ENCODE measurements at places on chromosomes 13 and 19.

- no peak overlapping the region for H3K27ac ChIP-seq
- H3K4me1 ChIP-seq = no peaks in the 10 kb centered on the region
Measured at GRCh38 chr13:40993987-40994386, 25.1 kb downstream of the ELF1 start.

- DNase-seq = no peak
- no peak overlapping the region for H3K27ac ChIP-seq
- no peak overlapping the region for H3K4me3 ChIP-seq
- no peaks in the 10 kb centered on the region for H3K27me3 ChIP-seq
Measured at GRCh38 chr19:49848938-49849337, 2.0 kb upstream of the PTOV1 start.

DNA sequence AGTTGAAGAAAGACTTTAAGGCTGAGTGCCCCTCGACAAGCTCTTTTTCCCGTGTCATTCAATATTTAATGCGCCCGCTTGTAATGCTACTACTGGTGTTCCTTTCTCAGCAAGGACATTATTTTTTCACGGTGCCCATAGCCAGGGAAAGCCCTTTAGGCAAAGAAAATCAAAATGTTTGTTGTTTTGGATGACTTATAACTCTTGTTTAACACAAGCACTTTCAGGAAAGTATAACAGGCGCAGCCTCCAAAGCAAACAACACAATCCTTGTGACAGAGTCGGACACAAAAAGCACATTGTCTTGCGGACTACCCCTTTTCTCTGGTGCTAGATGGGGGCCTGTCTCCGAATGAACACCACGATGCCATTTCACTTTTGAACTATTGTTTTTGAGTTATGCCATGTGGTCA lies 12.4 kb downstream of the ZIC5 start:
- H3K4me3 ChIP-seq = no peak overlapping the region
- H3K4me1 ChIP-seq = peaks cover 15% of the 10 kb centered on the region
- H3K36me3 ChIP-seq = no peaks in the 10 kb centered on the region
- DNase-seq = no peak

DNA sequence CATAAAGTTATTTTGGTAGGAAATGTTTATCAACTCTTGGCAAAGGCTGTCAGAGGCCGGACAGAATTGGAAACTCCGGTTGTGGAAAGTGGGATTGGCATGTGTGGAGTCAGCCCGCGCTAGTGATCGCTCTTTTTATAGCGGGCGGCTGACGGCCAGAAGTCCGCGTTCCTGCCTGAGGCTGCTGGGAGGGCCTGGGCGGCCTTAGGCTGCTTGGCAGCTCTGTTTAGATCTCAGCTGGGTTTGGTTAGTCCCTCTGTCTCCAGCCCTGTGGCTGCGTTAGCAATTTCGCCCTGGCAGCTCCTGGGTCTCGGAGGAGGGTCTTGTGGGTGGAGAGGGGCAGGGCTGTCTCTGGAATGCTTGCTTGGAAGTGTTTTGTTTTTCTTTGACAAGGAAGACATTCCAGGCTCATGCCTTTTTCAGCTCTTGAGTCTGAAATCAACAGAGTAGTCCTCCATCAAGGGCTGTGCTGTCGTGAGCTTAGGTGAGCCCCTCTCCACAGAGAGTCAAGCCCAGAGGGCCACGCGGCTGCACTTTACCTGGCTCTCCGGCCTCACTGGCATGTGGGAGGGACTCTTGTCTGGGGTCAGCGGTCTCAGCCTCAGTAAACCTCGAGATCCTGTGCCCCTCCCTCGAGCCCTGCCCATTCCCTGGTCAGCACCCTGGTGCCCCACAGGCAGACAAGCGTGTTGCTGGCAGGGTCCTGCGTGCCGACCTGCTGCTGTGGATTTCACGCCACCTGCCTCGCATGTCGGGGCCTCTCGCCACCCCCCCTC lies 22.5 kb downstream of the DOT1L start:
- H3K27me3 ChIP-seq = no peaks in the 10 kb centered on the region
- H3K4me1 ChIP-seq = peaks cover 13% of the 10 kb centered on the region
- H3K27ac ChIP-seq = peak overlapping the region; percentile 89
- H3K36me3 ChIP-seq = no peaks in the 10 kb centered on the region

GRCh38 chr19:38715555-38715954 lies 28.7 kb downstream of the CAPN12 start:
- DNase-seq = no peak
- no peaks in the 10 kb centered on the region for H3K27me3 ChIP-seq
- peaks cover 15% of the 10 kb centered on the region for H3K4me1 ChIP-seq
- H3K27ac ChIP-seq = peak overlapping the region; percentile 71
- no peak overlapping the region for H3K4me3 ChIP-seq

GRCh38 chr13:36006894-36007675 lies 124.1 kb downstream of the DCLK1 start:
- H3K4me1 ChIP-seq = no peaks in the 10 kb centered on the region
- H3K27me3 ChIP-seq = no peaks in the 10 kb centered on the region
- H3K4me3 ChIP-seq = no peak overlapping the region
- H3K27ac ChIP-seq = no peak overlapping the region

DNA sequence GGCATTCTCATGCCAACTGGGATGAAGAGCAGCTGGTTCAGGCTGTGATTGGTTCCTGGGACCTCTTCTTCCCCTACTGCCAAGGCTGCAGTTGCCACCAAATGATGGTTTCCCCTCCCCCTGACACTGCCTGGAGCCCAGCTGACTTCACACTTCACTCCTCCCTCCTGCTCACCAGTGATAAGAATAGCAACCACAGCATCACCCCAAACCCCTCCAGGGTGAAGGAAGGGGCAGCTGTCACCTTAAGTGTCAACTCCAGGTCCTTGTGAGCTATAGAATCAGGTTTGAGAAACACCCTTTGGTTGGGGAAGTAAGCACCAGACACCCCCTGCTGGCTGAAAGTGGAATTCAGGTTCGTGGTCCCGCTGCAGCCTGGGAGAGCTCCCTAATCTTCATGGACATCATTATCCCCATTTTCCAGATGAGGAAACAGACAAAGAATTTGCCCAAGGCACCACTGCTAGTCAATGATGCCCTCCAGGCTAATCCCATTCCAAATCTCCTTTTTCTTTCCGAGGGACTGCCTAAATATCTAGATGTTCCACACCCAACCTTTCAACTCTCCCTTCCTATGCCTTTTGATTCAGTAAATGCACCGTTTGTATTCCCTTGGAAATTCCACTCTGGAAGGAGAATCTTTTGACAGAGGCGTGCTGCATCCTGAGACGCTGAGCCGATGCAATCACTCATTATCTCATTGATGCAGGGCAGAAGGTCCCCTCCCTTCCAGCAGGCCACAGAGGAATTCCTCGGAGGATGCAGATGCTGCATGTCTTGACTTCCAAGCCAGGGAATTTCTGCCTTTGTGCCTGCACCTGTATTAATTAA lies 50.6 kb upstream of the UQCRFS1 start:
- no peak overlapping the region for H3K27ac ChIP-seq
- H3K4me3 ChIP-seq = no peak overlapping the region
- H3K4me1 ChIP-seq = no peaks in the 10 kb centered on the region
- no peaks in the 10 kb centered on the region for H3K36me3 ChIP-seq
- DNase-seq = peak; percentile 20

DNA sequence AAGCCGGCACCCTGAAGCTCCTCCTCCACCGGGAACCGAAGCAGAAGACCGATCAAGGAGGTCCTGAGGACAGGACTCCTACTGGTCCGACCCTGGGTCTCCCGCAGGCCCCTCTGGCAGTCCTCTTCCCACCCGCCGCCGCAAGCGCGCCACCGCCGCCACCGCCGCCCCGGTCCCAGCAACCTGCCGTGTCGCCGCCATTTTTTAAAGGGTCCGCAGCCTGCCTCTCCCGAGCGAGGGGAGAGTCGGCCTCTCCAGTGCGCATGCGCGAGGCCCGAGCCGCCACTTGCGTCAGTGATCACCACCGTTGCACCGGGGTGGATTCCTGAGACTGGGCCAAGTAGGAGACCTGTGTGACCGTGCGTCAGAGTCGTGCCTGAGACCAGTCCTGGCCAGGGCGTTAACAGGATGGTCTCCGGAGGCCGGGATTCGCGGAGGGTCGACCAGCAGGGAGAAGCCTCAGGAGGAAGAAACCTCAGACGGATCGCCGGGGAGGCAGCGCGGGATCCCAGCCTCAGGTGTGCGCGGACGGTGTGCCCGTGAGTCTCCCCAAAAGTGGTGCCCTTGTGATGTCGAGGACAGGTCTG lies 51.6 kb downstream of the ZNF146 start:
- peak; percentile 22 for DNase-seq
- H3K4me3 ChIP-seq = no peak overlapping the region
- no peaks in the 10 kb centered on the region for H3K36me3 ChIP-seq
- H3K27me3 ChIP-seq = no peaks in the 10 kb centered on the region
- H3K4me1 ChIP-seq = no peaks in the 10 kb centered on the region

DNA sequence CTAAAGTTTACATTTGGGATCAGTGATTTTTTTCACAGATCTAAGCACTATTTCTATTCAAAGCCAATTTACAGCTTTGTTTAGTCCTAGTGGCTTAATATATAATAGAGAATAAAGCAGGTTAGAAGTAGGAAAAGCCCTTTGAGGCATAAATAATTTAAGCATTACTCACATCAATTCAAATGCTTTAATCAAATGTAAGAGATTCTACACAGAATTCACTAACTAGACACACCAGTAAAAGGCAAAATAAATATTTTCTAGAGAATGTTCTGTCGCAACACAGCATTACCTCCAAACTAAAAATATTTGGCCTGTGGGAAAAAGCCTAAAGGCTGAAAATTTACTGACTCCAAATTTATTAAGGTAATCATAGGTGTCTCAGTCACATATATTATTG lies 31.3 kb downstream of the KCTD12 start:
- no peak overlapping the region for H3K4me3 ChIP-seq
- DNase-seq = no peak
- no peaks in the 10 kb centered on the region for H3K36me3 ChIP-seq
- H3K27me3 ChIP-seq = no peaks in the 10 kb centered on the region
- H3K27ac ChIP-seq = peak overlapping the region; percentile 21

GRCh38 chr13:41652735-41653361 lies 195.5 kb downstream of the RGCC start:
- H3K4me3 ChIP-seq = no peak overlapping the region
- H3K4me1 ChIP-seq = no peaks in the 10 kb centered on the region
- H3K27me3 ChIP-seq = no peaks in the 10 kb centered on the region
- peak; percentile 43 for DNase-seq

- peaks cover 8% of the 10 kb centered on the region for H3K4me1 ChIP-seq
- H3K36me3 ChIP-seq = no peaks in the 10 kb centered on the region
- H3K4me3 ChIP-seq = no peak overlapping the region
- H3K27me3 ChIP-seq = no peaks in the 10 kb centered on the region
- no peak overlapping the region for H3K27ac ChIP-seq
Measured at GRCh38 chr13:30346153-30346788, 38.9 kb upstream of the KATNAL1 start.

DNA sequence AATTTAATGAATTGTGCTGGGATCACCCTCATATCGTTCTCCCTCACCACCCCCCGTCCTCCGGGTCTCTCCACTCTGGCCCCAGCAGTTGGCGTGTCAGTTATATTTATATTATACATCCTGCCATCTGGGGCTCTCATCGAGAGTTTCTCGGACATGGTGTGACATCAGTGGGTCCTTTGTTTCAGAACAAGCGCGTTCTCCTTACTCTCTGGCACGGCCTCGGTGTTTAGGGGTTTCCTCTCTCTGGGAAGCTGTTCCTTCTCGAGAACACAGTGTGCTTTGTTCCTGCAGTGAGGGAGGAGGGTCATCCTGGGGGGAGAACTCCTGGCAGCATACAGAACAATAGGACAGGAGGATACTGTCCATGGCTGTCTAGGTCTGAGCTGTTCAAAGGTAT lies 9.8 kb upstream of the MCF2L start:
- no peaks in the 10 kb centered on the region for H3K27me3 ChIP-seq
- H3K36me3 ChIP-seq = no peaks in the 10 kb centered on the region
- no peaks in the 10 kb centered on the region for H3K4me1 ChIP-seq
- H3K27ac ChIP-seq = peak overlapping the region; percentile 65

- H3K27ac ChIP-seq = peak overlapping the region; percentile 97
- peak overlapping the region; percentile 86 for H3K4me3 ChIP-seq
- no peaks in the 10 kb centered on the region for H3K27me3 ChIP-seq
Measured at GRCh38 chr19:34173193-34173956, 1.1 kb downstream of the LSM14A start.

GRCh38 chr13:48315969-48316650 lies 12.6 kb downstream of the RB1 start:
- H3K27me3 ChIP-seq = no peaks in the 10 kb centered on the region
- no peak overlapping the region for H3K4me3 ChIP-seq
- H3K36me3 ChIP-seq = no peaks in the 10 kb centered on the region
- DNase-seq = no peak

- H3K27ac ChIP-seq = no peak overlapping the region
- DNase-seq = no peak
- no peaks in the 10 kb centered on the region for H3K27me3 ChIP-seq
- H3K36me3 ChIP-seq = no peaks in the 10 kb centered on the region
- no peak overlapping the region for H3K4me3 ChIP-seq
Measured at GRCh38 chr13:45280011-45280410, 61.0 kb downstream of the TPT1 start.

DNA sequence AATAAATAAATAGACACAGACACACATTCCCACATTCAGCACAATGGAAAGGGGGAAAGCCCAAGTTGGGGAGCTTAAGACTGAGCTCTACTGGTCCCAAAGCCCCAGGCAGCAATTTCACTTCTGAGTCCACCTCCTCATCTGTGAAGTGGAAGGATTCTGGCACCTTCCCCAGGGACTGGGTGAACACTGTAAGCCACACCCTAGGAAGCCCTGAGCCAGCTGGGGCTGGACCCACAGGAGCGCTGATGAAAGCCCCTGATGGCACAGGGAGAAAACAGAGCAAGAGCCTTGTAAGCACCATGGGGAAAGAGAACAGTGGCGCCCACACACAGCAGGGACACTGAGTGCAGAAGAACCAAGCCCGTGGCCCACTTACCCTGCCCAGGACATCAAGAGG lies 37.8 kb downstream of the EPS15L1 start:
- no peaks in the 10 kb centered on the region for H3K36me3 ChIP-seq
- no peak overlapping the region for H3K27ac ChIP-seq
- DNase-seq = no peak
- H3K4me3 ChIP-seq = no peak overlapping the region
- no peaks in the 10 kb centered on the region for H3K27me3 ChIP-seq

DNA sequence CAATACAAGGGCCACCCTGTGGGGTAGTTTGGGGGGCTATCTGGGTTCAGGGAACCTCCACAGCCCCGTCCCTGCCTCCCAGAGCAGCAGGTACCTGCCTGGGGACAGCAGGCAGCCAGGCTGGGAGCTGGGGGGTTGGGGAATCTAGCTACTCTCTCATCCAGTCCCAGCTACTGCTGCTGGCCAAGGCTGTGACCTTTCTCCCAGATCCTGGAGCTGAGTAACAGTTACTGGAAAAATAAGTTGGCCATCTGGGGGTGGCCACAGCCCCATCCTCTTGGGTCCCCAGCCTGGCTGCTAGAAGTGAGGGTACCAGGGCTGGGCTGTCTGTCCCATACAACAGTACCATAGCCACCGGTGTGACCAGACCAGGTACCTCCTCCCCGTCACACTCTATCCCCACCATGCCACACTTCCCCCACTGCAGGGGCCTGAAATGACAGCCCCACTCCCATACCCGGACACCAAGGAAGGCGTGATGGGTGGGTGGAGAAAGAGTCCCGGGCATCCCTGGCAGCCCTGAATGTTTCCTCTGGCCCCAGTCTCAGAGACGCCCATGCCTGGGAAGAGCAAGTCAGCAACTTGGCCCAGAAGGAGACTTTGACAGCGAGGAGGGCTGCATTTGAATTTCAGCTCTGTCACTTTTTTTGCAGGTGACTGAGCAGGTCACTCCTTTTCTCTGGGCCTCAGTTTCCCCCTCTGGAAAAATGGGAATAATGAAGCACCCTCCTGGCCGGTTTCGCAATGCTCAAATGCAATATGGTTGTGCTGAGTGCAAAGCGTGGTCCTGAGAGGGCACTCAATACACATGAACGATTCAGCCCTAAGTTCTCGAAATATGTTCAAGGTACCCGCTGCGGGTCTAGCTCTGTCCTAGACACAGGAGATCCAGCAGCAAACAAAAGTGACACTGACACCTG lies 30.7 kb upstream of the NFIC start:
- H3K27ac ChIP-seq = peak overlapping the region; percentile 95
- H3K36me3 ChIP-seq = no peaks in the 10 kb centered on the region
- H3K4me3 ChIP-seq = no peak overlapping the region
- no peaks in the 10 kb centered on the region for H3K27me3 ChIP-seq
